ENCODE measurements at places on chromosomes 11 and 22.

DNA sequence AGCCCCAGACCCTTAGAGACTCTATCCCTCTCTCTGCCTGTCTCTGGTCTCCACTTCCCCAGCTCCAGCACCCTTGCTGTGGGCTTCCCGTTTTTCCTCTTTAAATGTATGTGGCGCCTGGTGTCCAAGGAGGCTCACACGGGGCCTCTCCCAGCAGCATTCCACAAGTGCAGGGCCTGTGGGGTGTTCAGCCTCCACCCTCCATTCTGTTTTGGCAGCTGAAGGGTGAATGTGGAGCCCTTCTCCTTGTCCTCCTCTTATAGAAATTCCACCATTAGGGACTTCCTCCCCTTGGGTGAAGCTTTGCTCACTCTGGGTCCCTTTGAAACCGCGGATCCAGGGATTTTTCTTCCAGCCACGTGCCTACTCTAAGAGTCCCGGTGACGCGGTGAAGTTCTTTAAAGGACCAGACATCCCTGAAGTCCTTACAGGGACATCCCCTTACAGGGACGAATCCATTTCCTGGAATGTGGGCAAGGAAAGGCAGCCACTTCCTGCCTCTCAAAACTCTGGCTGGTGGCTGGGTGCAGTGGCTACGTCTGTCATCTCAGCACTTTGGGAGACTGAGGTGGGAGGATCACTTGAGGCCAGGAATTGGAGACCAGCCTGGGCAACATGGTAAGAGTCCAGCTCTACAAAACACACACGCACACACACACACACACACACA, 1.6 kb upstream of the TSPAN18 start:
- no peak for DNase-seq

DNA sequence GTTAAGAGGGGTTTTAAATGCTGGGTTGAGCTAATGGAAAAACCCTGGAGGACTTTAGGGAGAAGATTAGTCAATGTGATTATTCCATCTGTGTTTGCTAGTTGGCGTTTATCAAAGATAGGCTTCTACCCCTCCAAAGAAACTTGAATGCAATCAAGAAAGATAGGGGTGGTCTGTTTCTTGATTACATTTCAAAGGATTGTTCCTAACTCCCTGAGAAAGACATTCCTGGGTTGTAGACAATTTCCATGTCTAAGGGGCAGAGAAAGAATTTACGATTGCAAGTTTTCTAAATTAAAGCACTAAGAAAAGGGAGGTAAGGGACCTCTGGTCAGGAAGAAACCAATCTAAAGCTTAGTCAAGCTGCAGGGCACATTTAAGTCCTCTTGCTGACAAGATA, 2268.7 kb downstream of the LRRC4C start:
- no peak for DNase-seq

GRCh38 chr11:86743223-86744118, 56.9 kb upstream of the PRSS23 start:
- peak; percentile 100 for DNase-seq

- peak; percentile 56 for DNase-seq
These were observed 1.9 kb downstream of the NEAT1 start for GRCh38 chr11:65424205-65425104.
